H9 (cell line): ENCODE measurements at places on chromosomes 12 and 14.

- no peak overlapping the region for H3K27ac ChIP-seq
- no peak for DNase-seq
- H3K27me3 ChIP-seq: no peaks in the 10 kb centered on the region
- H3K36me3 ChIP-seq: 0 out of 2 replicates have a peak, but pooled peaks cover 5% of the 10 kb centered on the region
- H3K4me3 ChIP-seq: no peak overlapping the region
Observed at GRCh38 chr12:113261847-113262470, 40.7 kb downstream of the TPCN1 start.

DNA sequence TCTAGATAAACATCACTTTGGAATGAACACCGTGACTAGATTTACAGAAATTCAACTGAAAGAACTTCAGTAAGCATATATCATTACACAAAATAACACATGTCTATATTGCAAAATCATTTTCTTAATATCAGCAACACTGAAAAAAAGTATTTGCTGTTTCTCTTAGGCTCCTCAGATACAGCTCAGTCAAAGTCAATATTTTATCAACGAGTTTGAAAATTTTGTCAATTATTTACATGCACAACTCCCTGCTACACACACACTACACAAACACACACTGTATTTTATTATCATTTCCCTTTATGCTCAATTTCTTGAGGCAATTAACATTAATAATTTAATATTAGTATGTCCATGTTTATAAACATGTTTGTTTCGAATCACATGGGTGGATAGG, 3.8 kb downstream of the PZP start:
- no peaks in the 10 kb centered on the region for H3K4me1 ChIP-seq
- H3K36me3 ChIP-seq: no peaks in the 10 kb centered on the region
- no peak overlapping the region for H3K4me3 ChIP-seq
- no peak for DNase-seq

DNA sequence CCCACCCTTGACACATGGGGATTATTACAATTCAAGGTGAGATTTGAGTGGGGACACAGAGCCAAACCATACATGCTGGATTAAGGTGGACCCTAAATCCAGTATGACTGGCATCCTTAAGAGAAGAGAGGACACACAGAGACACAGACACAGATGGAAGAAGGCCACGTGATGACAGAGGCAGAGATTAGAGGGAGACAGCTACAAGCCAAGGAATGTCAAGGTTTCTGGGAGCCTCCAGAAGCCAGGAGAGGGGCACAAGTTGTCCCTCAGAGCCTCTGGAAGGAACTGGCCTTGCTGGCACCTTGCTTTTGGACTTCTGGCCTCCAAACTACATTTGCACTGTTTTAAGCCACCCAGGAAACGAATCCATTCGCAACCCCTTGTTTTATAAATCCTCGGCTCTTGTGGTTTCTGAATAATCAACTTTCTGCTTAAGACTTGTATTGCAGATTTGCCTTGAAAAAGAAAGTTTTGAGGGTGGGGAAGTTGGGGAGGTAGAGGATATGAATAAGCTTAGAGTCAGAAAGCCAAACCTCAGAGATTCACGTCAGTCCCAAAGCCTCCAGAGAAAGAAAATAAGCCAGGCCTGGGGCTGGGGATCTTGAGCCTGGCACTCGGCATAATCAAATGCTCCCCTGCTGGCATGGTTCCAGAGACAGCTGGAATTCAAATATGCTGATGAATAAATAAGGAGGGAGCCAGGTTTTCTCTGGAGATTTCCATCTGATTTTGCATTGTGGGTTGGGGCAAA, 224.2 kb upstream of the PWP1 start:
- no peak overlapping the region for H3K4me3 ChIP-seq
- DNase-seq: no peak
- no peaks in the 10 kb centered on the region for H3K27me3 ChIP-seq
- H3K36me3 ChIP-seq: no peaks in the 10 kb centered on the region
- H3K4me1 ChIP-seq: no peaks in the 10 kb centered on the region

- no peak overlapping the region for H3K4me3 ChIP-seq
- no peaks in the 10 kb centered on the region for H3K27me3 ChIP-seq
- H3K4me1 ChIP-seq: no peaks in the 10 kb centered on the region; the same call in 1 of the 2 replicates
Observed at GRCh38 chr12:66744956-66745383, 66.1 kb upstream of the GRIP1 start.
